ENCODE measurements at places on chromosomes 6 and 20.
A peak's percentile ranks its signal among the peaks of the same experiment; 100 is the strongest.

- no peak for DNase-seq
Observed at GRCh38 chr6:27144740-27145079, 102.8 kb upstream of the PRSS16 start.

DNA sequence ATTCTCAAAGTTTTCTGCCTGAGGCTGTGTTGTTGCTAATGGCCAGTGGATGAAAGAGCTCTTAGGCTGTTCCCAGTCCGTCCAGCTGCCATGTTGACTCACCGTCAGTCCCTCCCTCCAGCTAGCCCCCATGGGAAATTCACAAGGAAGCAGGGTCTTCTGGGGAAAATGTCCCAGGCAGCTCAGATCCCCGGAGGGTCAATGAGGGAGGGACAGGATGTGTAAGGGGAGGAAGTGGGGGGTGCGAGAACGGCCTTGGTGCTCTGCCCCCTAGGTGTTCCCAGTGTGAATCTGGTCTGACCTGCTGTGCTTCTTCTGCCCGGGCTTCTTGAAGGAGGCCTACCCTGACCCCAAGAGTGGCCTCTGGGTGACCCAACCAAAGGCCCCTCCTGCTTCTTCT is 65.9 kb downstream of the CEBPB start:
- no peak for DNase-seq

DNA sequence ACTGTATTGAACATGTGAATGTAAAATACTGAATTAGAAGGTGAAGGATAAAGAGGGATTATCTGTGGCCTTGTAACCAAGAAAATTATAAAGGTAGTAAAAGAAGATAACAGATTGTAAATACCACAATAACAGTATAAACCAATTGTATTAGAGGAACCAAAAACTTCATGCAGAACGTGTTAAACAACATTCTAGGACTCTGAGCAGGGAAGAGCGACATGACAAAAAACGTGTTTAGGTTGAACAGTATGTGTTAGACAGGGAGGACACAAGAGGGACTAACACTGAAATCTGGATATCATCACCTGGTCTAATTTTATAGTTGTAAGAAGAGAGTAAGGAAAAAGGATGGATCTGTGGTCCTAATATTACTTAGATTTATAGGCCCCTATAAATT is 259.0 kb upstream of the RUNX2 start:
- no peak for DNase-seq

DNA sequence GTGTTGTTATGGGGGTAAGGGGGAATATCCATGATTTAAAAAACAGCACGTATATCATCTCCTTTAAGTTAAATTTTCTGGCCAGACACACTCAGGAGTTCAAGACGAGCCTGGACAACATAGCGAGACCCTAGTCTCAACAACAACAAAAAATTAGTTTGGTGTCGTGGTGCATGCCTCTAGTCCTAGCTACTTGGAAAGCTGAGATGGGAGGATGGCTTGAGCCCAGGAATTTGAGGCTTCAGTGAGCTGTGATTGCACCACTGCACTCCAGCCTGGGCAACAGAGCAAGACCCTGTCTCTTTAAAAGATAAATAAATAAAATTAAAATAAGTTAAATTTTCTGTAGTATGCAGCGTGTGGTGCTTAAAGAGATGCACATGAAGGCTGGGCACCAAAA is 31.5 kb upstream of the SRSF6 start:
- DNase-seq, result no peak

- DNase-seq, result no peak
Observed at GRCh38 chr6:31898383-31899011, 999 bp upstream of the EHMT2 start.

DNA sequence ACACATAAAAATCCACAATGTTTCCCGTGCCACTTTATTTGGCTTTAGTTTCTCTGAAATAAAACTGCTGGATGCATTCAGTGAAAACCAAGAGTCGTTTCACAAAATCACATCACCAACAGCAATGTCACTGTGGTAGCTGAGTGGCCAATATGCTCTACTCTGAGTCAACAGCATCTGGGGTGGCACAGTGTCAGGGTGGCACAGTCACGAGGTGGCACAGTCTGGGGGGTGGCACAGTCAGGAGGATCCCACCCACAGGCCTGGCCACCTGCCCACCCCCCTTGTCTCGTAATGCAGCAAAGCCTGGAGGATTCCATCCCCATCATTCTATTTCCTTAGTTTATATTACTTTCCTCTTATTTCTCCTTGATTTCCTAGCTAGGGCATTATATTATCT is 87.0 kb downstream of the ANKRD60 start:
- DNase-seq, result no peak

DNA sequence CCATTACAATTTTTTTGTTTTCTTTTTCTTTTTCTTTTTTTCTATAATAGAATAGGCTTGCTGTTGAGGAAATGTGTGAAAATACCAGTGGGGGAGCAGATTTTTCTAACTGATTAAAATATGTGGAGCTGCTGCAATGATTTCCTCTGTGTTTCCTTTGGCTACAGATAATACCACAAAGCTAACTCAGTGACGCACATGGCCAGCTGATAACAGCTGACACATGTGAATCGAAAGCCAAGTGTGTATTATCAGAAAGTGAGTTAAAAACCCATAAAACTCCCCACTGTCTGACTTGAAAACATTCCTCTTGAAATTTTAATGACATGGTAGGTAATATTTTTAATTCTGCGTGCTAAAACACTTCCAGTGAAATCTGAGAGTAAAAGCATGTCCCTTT is 70.8 kb upstream of the AHI1 start:
- DNase-seq, result peak; percentile 13

DNA sequence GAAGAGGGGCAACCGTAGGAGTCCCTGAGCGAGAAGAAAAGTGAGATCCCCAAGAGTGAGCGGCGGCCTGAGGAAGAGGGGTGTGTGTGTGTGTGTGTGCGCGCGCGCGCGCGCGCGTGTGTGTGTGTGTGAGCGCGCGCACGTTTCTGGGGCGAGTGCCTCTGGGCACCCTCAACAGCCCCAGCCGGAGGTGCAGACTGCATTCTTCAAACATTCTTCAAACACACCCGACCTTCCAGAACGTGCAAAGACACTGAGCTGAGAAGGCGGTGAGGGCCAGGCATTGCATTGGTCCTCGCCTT is 76.2 kb upstream of the FOXP4 start:
- DNase-seq, result no peak

GRCh38 chr20:49558826-49559225 is 9.1 kb downstream of the PTGIS start:
- DNase-seq, result no peak

DNA sequence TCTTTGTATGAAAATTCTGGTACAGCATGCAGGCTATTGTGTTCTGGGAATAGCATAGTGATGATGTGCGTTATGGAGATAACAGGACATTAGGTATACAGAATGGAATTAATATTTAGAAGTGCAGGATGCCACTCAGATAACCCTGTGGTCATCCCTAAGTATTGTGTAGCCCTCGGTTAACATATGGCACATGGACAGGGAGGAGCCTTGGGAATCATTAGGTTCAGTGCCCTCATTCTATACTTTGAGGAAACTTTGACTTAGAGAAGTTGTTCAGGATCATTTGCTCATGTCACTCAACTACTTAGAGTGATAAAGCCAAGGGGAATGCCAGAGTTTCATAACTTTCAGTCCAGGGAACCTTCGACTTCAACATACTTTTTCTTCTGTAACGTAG is 185.9 kb downstream of the UST start:
- no peak for DNase-seq

DNA sequence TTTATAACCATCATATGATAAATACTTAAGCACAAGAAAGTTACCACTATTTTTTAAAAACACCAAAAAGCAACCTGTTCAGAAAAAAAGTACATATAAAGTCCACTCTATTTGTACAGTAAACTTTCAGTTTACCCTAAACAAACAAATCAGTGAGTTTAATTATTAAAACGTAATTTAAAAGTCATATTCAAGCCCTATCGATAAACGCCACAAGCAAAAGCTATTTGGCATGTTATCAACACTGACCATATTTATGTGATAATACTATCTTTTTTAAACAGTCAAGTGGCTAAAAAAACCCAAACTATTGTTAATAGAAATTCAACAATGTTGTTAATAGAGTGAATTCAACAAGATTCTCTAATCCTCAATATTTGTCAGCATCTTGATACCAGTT is 1.9 kb downstream of the KATNA1 start:
- DNase-seq, result no peak

- no peak for DNase-seq
Observed at GRCh38 chr6:48111575-48111974, 578 bp upstream of the PTCHD4 start.

DNA sequence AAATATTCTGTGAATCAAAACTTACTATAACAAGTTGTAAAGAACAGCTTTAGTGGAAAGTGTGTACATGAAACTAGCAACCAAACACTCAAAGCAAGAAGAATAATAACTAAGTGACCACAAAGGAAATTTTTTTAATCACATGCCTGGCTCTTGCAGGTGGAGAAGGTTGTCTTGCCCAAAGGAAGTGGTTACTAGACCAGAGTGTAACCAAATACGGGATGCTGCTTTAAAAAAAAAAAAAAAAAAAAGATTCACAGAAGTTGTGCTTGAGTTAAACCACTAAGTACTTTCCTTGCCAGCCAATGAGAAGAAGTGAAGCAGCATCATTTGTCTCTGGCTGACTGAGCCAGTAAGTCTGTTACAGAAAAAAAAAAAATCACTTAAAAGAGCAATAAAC is 19.1 kb upstream of the HLA-DQB1 start:
- DNase-seq, result no peak

GRCh38 chr6:586553-586952 is 70.3 kb downstream of the HUS1B start:
- no peak for DNase-seq

DNA sequence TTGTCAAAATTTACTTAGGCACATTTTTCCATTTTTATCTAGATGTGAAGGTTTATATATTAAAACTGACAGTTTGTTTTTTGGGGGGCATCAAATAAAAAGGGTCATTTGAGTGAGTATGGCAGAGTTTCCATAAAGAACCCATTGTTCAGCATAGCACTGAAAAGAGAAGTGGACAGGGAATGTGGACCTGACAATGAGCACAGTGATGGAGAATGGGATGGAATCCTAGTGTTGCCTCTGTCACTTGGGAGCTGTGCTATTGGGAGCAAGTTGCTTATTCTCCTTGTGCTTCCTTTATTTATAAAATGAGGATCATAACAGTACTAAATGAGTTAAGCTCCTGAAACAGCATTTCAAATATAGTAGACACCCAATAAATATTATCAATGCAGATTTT is 130.7 kb upstream of the SIM1 start:
- DNase-seq, result no peak

DNA sequence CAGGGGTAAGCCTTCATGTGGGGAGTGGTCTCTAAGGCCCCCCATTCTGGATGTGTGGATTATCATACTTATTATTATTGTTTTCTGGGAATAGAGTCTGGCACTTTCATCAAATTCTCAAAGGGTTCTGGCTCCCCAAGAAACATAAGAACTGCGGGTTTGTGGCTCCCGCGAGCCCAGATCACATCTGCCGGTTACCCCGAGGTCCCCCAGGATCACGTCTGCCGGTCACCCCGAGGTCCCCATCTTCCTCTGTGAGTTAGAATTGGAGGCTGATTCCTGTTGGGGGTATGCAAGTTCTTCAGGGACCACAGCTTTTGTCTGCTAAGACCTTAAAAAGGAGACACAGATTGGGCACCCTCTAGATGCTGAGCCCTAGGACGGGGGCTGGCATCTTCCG is 116.7 kb upstream of the FRMD1 start:
- no peak for DNase-seq

DNA sequence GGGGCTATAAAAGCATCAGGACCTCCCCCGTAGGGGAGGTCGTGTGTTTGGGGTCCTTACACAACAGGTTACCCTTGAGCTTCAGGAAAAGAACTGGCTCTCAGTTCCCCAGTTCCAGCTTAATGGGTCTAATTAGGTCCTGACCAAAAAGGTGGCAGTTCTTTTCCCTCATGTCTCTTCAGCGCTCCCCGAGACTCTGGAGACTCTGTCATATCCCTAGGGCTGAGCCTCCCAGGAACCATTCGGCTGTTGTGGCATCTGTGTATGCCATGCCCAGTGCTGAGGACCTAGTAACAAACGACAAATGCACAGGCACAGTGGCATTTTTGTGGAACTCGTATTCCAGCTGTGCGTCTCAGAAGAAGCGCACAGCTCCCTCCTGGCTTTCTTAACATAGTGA is 14.6 kb downstream of the PRDM1 start:
- no peak for DNase-seq

DNA sequence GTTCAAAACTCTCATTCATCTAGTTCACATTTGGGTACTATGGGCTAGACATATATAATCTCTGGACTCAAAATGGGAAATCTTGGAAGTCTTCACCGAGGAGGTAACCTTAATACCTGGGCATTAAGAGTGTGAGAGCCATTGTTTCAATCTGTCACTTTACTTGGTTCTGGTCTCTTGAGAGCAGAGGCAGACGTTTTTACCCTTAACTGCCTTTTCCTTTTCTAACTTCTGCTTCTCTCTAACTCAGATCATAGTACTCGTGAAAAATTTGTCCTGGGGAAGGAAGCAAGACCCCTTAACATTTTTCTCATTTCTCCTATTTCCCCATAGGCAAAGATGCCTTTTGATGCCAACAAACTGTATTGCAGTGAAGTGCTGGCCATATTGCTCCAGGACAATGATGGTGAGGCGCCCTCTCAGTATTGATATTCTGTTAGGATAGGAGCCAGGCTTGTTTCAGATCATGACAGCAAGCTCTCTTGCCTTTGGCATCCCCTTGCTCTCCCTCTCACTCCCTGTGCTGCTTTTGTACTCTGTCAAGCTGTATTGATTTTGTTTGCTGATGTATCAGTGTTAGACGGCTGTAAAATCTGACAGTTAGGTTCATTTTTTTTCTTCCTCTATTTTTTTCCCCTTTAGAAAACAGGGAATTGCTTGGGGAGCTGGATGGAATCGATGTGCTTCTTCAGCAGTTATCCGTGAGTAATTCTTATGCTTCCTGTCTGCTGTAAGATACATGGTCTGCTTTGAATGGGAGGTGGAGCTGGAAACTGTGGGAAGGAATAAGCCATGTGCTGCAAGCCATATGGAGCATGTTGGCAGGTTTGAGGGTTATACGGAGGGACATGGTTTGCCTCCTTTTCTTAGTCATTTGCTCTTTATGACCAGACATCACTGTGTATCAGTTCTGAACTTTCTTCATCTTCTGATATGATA is 83.5 kb downstream of the CTNNBL1 start:
- no peak for DNase-seq

GRCh38 chr6:149488815-149489214 is 4.0 kb upstream of the ZC3H12D start:
- no peak for DNase-seq

- DNase-seq, result no peak
Observed at GRCh38 chr6:91433660-91434534, 847.0 kb upstream of the MAP3K7 start.

GRCh38 chr6:71347119-71347518 is 58.5 kb downstream of the OGFRL1 start:
- DNase-seq, result no peak

GRCh38 chr6:133241086-133241900 is at the start of gene EYA4:
Gene EYA4 (plus strand): TSS chr6:133241357. CDS start chr6:133274781, 33,424 bp downstream.
- no peak for DNase-seq

DNA sequence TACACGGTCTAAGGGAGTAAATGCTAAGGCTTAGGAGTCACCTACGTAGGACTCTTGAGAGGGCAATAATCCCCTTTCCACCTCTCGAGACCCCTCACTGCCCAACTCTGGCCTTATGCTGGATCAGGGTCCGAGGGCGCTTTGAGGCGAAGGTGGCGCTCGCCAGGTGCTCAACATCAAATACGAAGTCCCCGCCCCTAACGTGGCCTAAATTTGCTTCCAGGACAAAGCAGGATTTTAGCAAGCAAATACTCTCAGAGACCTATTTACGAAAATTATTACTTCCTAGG is 406 bp upstream of the TRIM26 start:
- DNase-seq, result no peak

- DNase-seq, result no peak
Observed at GRCh38 chr6:132763269-132763668, 5.6 kb upstream of the VNN2 start.

GRCh38 chr6:109164331-109164730 is 69.0 kb downstream of the CEP57L1 start:
- DNase-seq, result no peak
